Activated naive CD8-positive, alpha-beta T cell treated with anti-CD3 and anti-CD28 coated beads, Interleukin-2, amount 50 U/mL, for 16 hours (primary cell): ENCODE measurements at places on chromosomes 6 and 20.

DNA sequence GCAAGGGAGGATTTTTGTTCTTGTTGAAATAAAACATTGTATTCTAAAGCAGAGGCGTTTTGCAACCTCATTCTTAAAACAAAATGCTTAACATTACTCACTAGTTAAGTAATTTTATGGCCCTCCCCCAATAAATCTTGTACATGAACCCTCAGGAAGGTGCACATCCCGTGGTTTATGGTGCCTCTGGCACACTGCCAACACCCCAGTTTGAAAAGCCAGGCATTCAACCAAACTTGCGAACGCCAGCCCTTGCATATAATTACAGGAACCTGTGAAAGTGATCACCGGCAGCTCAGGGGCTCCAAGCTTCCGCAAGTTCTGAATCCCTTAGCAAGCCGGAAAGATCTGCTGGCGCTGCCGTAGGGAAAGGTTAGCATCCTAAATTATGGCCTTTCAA, 1109.0 kb upstream of the FLRT3 start:
- no peak for DNase-seq

DNA sequence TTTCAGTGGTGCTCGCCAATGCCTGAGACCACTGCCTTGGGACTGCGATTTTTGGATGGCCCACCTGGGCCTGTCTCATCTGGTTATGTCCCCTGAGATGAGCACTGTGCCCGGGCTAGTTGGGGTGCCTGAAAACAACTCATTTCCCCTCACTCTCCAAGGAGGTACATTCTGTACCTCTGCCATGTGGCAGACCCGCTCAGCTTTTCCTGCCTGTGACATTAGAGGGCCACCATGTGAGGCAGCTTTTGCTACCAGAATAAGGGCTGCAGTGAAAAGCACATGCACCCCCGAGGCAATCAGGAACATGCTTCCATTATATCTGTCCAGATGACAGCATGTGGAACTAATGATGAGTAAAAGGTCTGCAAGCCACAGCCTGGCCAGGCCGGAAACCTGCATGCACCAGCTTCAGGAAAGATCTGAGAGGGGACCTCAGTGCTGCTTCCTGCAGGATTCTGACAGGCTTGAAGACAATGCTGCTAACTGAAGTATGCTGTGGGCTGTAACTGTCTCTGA, 11.3 kb upstream of the SRSF6 start:
- no peak for DNase-seq

DNA sequence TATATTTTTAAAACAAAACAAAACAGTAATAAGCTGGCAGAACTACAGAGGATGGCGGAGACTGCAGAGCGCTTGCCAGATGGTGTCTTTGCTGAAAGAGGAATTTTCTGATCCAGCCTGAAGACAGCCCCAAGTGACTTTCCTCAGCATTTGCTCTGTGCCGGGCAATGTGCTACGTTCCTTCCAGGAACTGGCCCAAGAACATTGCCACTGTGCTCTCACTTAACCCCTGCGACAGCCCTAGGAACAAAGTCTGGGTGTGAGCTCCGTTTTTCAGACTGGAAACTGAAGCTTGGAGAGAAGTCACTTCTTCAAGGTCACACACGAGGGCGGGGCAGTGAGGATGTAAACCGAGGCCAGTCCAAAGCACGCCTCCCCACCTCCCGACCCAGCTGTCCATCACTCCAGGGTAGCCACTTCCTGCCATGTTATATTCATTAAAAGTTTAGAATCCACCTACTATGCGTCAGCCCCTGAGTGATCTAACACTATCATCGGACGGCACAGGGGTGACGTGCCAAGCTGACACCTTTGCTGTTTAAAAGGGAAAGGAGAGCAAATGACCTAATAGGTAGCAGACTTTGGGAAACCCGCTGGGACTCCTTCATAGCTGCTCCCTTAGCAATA, 22.3 kb upstream of the BMP7 start:
- DNase-seq, result no peak

DNA sequence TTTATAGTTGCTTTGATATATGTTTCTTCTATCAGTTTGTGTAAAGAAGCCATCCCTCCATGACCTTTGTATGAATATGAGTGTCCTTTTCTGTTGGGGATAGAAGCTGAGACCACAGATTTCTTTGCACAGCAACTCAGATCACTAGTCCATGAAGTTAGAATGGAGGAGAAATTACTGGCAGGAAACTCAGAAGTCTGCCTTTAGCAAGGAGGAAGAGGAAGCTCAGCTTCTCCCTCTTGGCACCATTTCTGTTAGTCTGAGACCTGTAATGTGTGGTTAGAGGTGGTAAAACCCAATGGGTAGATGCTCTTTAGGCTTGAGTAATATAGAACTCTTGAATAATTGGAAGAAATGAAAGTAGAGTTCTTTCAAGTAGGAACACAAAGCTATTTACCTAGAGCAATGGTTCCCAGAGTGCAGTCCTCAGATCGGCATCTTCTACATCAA, 995.3 kb upstream of the FLRT3 start:
- no peak for DNase-seq

GRCh38 chr6:137233911-137234863, 15.0 kb upstream of the IFNGR1 start:
- DNase-seq, result no peak

DNA sequence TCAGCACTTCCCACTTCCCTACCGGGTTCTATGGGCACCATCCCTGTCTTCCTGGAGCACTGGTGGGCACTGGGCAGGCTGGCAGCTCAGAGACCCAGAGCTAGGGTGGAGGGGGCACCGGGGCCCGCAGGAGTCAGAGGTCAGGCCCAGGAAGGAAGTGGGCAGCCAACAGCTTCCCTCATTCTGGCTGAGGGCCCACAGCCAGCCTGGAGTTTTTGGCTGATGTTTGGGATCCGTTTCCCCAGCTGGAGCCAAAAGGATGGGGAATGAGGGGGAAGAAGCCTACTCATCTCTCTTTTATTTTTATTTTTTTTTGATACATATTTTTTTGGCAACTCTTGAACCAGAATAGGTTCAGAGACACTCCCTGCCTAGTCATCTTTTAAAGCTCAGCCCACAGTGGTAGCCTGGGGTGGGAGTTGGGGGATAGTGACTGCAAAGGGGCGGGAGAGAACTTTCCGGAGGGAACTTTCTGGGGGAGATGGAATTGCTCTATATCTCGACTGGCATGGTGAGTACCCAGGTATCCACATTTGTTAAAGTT, 54.2 kb upstream of the MLN start:
- DNase-seq, result no peak

DNA sequence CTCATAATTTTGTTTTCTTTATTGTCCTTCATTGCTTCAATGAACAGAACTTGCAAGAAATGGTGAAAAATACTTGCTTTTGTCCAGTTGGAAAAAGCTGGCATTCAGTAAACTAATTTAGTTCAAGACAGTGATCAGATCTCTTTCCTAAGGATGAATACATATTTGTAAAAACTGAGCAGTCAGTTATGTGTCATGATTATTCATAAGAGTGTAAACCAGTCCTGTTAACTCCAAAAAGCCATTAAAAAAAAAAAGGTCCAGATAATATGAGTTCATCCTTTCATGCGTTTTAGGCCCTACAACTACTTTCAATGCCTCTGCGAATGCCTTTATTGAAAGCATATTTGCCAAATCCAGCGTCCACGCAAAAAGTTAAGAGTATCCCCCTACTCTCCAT, 609 bp downstream of the PGM3 start:
- DNase-seq, result no peak

DNA sequence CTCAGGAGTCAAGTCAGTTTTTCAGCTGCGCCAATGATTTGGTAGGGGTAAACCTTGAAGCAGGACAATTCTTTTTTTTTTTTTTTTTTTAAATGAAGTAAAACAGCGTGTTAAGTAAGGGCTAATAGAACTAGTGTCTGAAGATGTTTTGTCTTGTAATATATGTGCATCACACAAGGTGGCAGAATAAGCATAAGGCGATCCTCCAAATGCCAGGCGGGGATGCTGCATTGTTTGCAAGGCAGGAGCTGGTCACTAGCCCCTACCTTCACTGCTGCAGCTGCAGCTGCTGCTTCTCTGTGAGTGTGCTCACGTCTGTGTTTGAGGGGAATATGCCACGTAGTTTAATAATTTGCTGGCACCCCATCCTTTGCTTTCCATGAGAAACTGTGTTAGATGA, 272.7 kb upstream of the MAP3K7 start:
- DNase-seq, result no peak

DNA sequence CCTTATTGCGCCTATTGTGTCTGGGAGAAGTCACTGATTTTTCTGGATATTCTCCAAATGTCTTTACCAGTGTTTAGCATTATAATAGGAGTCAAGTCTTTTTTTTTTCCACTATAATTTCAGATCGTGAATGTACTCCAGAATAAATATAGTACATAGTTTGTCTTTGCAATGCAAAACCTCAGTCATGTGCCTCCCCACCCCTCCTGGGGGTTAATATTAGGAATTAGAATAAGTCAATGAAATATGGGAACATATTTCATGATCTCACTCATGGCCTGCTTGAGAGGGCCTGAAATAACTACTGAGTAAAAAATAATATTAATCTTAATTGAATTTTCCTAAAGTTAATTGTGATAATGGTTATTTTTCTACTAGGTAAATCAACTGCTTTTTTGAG, 79.0 kb upstream of the TMEM170B start:
- no peak for DNase-seq

DNA sequence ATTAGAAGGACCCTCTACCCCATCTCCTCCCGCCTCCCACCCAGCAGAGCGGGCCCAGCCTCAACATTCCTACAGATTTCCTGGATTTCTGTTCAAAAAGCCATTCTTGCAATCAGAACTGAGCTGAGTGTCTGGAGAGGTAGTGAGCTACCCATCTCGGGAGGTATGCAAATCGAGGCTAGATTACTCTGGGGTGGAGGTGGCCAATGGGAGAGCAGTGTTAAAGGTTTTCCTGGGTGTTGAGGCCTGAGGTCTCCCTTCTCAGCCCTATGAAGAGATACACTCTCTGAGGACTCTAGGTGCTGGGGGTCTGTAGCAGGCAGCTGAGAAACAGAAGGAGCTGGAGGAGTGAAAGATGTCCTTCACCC, 57.0 kb downstream of the CD40 start:
- DNase-seq, result no peak

- DNase-seq, result no peak
Measured at GRCh38 chr6:52544602-52545405, 32.1 kb downstream of the TRAM2 start.

DNA sequence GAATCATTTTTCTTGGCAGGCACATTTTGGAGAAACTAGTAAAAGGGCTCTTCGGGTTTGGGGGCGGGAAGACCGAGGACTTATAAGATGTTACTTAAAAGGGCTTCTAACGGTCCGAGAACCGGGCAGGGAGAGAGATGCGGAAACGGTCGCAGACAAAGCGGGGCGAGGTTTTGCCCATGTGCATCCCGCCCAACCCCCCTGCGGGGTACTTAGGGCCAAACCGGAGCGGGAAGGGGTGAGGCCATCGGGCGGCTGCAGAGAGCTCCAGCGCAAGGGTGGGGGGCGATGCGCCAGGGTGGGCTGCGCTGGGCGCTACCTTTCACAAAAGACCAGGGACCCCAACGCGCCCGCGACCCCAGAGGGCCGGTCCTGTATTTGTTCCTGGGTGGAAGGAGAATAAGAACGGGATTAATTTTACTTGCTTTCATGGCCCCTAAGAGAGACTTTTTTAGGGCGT, 616 bp downstream of the TUBB start:
- DNase-seq, result no peak

- DNase-seq, result no peak
Measured at GRCh38 chr6:156865019-156865629, 87.9 kb downstream of the ARID1B start.

- DNase-seq, result no peak
Measured at GRCh38 chr20:13402171-13402760, 181.2 kb downstream of the ISM1 start.

- DNase-seq, result no peak
Measured at GRCh38 chr20:25984933-25985332, 288.3 kb upstream of the ZNF337 start.

- no peak for DNase-seq
Measured at GRCh38 chr6:18209539-18210197, 54.4 kb downstream of the KDM1B start.

GRCh38 chr6:84467296-84467695, 239.9 kb upstream of the CEP162 start:
- DNase-seq, result no peak
